ENCODE measurements at places on chromosomes 12 and 14.
A peak's percentile ranks its signal among the peaks of the same experiment; 100 is the strongest.

GRCh38 chr12:95118138-95118787 is 44.8 kb upstream of the NR2C1 start:
- DNase-seq, result no peak

DNA sequence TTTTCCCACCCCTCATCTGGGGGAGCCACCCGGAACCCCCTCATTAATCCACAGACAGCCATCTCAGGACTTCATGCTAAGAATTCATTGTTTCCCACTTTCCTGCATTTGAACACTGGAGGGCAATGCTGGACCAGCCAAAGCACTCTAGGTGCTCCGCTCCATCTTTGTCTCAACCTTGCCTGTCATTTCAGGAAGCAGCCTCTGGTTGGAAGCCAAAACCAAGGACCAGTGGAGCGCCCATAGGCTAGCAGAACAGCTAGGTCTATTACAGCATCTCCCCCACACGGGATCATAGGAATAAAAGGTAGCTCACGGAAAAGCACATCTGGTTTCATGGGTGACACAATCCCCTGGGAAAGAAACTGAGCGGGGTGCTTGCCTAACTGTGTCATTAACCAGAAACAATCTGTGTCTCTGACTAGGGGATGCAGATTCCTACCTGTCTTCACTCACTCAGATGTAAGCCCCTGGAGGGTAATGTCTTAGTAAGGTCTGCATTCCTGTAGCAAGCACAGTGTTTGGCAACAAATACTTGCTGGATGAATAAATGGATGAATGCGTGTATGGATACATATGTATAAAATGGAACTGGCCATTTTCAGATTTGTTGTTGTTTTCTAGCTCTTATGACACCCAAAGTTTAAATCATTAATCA is 197.0 kb downstream of the DAD1 start:
- no peak for DNase-seq

DNA sequence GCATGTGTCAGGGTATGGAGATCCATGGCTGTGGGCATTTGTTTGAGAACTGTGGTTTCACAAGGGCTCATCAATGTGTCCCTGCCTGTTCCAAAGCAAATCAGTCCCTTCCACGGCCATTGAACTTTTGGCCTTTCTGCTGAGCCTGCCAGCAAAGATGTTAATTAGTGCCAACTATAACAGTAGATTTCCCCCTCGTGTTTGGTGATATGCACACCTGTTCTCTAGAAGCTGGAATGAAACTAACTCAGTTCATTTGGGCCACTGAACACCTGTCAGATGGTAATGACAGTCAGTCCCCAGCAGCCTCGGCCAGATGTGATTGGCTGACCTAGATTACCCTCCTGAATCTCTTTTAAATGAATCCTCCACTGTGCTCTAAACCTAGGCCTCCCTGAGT is 43.2 kb downstream of the IRAK3 start:
- DNase-seq, result no peak

DNA sequence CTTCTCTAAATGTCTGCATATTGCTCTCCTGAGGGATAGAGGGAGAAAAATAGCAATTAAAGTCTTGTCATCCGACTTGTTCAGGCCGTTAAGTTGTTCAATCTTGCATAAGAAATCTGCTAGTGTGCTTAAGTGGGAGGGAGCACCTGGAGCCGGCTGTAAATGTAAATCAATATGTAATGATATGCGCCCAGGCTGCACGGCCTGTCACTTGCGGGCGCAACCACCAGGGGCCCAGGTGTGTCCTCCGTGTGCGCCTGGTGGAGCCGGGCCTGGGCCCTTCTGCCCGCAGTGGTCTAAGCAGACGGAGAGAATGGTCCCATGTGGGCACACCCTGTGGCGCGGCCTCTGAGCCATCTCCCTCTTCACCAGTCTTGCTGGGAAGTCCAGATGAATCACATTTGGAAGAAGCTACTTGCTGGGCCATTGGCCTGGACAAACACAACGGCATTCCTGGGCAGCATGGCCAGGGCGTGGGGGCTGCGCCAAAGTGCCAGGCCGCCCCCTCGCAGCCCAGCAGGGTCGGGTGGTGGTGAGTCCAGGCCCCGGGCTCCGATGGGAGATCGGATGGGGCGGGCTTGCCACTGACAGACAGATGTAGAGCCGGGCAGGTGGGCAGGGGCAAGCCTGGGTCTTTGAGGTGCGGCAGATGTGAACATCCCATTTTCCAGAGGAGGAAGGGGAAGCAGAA is 193.3 kb upstream of the C14orf180 start:
- no peak for DNase-seq

- DNase-seq, result peak; percentile 56
These were observed 32.8 kb downstream of the SH2B3 start for GRCh38 chr12:111438481-111438880.

DNA sequence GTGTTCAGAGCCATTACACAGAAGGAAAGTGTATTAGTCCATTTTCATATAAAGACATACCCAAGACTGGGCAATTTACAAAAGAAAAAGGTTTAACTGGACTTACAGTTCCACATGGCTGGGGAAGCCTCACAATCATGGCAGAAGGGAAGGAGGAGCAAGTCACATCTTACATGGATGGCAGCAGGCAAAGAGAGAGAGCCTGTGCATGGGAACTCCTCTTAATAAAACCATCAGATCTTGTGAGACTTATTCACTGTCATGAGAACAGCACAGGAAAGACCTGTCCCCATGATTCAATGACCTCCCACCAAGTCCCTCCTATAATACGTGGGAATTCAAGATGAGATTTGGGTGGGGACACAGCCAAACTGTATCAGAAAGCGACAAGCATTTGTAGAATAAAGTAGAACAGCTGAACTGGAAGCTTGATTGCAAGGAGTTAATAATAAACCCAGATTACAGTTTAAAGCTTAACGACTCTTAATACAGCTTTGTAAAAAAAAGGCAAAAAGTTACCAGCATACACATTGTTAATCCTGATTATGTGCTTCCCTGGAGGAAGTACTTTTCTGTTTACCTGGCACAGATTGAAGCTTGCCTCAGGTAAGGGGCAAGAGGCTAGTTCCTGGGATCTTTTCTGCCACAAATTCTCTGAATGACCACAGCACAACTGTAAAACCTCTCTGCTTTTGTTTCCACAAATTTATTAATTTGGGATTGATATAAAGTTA is 18.1 kb upstream of the STON2 start:
- DNase-seq, result no peak

DNA sequence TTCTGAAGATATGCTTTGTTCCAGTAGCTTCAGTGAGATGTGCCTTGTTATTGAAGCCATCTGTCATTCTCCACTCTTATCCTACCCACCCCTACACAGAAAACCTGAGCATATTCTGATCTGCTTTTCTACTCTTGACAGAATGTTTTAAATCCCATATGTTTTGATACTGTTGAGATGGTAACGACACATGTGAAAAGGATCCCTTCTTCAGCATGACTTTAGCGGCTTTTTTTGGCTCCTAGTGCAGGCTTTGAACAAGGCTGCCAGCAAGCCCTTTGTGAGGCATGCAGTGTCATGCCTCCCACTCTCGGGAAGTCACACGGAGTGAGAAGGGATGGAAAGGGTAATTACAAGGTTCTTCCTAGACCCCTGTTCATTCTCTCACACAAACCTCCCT is 228.8 kb upstream of the RGS6 start:
- no peak for DNase-seq

DNA sequence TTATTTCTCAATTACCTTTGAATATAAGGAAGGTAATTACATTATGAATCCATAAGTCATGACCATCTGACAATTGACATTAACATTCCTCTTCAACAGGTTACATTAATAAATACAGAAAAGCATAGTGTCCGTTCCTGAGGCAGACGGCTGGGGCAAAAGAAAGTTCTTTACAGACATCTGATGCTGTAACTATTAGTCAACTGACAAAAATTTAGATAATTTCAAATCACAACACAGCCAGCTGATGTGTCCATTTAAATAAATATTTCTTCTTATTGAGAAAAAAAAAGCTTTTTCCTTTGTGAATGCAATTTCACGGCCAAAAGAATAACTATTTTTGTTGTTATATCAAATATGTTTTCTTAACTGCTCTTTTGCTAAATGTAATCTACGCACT is 9.2 kb upstream of the PYROXD1 start:
- DNase-seq, result no peak

- DNase-seq, result no peak
These were observed 39.8 kb downstream of the SVOP start for GRCh38 chr12:108980831-108981618.

DNA sequence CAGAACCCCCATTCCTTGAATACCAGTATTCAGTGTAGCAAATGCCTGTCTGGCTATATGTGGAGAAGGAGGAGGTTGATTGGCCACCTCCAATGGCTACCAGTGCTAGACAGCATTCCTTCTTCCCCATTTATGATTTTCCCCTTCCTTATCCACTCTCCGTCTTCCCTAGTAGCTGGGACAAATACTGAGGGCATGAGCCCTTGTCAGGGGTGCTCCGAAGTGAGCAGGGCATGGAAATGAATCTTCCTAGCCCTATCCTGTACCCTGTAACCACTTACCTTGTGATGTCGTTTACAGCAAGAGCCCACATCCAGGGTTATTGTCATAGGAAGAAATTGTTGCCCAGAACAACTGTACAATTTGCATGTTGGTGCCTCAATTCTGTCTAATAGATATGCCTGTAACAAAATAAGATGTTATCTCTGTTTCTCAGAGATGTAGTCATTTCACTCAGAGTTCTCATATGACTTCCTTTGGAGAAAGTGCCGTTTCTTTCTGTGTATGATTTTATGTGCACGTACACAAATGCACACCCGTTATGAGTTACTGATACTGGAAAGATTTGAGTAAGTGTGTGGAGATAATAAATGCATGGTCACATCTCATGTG is 423.7 kb downstream of the EGLN3 start:
- DNase-seq, result no peak

- DNase-seq, result no peak
These were observed 17.7 kb downstream of the STXBP6 start for GRCh38 chr14:25032092-25032784.

- DNase-seq, result peak; percentile 98
These were observed at the start of gene NR4A1 for GRCh38 chr12:52050758-52051541. Gene NR4A1, plus strand, starts transcription at chr12:52051442. Its CDS starts 2,887 bp downstream, at chr12:52054329.

All from activated naive CD4-positive, alpha-beta T cell treated with Interleukin-2 at 50 U/mL for 16 hours (primary cell).